Activated CD8-positive, alpha-beta memory T cell treated with anti-CD3 and anti-CD28 coated beads, Interleukin-2, amount 50 U/mL, for 48 hours (primary cell): ENCODE measurements at places on chromosomes 7 and 10.

DNA sequence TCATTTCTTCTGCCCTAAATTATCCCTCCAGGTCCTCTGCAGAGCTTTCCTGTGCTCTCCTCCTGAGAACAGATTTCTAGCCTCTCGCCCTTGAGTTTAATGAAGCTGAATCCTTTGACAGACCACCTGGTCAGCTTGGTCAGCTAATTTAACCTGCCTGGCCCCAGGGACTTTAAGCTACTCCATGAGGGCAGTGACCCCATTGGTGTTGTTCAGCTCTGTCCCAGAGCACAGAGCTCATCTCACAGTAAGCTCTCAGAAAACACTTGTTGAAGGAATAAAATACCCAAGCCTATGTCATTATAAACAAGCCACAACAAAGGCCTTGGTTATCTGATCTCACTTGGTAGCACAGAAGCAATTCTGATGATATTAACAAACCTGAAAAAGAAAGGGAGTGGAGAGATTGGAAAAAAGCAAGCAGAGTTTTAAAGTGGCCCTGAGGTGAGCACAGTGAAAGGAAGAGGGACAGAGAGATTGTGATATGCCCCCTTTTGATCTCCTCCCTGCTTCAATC, 24.4 kb downstream of the SLC26A4 start:
- DNase-seq, result no peak

- DNase-seq, result no peak
Measured at GRCh38 chr7:69285854-69286253, 312.4 kb upstream of the AUTS2 start.

GRCh38 chr7:127417346-127417745, 24.8 kb upstream of the ZNF800 start:
- no peak for DNase-seq

- DNase-seq, result no peak
Measured at GRCh38 chr10:18097524-18097923, 42.7 kb upstream of the CACNB2 start.
